Neural progenitor cell (in vitro differentiated cells): ENCODE measurements at places on chromosomes 16 and 17.

DNA sequence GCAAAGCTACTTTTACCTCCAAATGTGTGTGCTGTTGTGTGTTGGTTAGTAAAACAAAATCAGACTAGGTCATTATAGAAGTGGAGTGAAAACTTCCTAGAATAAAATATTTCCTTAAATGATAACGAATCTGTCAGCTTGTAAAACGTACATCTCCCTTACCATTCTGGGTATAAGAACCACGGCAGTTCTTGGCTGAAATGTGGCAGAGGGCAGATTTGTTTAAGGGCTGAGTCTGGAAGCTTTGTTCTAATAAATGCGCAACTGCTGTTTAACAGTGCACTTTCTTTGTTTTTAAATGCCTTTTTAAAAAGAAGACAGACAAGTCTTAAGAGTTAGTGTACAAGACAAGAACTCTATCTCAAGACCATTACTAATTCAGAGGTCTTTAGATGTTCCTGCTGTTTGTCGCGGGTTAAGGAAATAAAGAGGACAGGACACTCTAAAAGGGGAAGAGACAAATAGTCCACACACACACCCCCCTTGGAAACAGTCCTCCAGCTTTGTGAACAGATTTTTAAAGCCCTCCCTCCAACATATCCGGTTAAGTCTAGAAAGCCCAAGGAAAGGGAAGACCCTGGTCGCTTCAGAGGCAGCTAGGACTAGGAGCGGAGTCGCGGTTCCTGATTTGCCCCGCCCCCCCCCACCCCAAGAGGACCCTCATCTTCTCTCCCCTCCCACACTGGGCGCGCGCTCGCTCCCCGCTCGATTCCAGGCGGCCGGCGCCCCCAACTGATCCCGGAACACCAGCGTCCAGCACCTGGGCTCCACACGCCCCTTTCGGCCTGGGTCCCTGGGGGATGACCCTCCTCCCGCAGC, 658 bp downstream of the SYNRG start:
- DNase-seq = peak; percentile 87

DNA sequence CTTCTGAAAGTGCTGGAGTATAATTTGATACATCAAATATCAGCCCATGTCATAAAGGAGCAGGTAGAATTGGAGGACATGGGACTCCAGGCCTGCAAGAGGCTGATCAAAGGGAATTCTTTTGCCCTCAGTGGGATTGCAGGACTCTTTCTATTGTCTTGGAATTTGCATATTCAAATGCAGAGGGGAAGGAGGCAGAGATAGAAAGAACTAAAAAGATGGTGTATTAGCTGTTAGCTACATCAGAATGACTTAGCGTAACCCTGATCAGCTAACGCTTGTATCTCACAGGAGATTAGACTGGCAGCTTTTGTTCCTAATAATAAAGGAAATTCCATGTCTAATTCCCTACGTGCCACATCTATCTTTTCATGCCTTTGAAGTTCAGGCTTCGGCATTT, 1014.7 kb upstream of the RBFOX1 start:
- peak; percentile 61 for DNase-seq

DNA sequence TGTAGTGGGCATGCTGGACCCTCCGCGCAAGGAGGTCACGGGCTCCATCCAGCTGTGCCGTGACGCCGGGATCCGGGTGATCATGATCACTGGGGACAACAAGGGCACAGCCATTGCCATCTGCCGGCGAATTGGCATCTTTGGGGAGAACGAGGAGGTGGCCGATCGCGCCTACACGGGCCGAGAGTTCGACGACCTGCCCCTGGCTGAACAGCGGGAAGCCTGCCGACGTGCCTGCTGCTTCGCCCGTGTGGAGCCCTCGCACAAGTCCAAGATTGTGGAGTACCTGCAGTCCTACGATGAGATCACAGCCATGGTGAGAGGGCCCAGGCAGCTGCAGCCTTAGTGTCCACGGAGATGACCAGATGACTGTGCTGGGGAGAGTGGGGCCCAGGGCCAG, 22.3 kb downstream of the ATP2A1 start:
- no peak for DNase-seq

DNA sequence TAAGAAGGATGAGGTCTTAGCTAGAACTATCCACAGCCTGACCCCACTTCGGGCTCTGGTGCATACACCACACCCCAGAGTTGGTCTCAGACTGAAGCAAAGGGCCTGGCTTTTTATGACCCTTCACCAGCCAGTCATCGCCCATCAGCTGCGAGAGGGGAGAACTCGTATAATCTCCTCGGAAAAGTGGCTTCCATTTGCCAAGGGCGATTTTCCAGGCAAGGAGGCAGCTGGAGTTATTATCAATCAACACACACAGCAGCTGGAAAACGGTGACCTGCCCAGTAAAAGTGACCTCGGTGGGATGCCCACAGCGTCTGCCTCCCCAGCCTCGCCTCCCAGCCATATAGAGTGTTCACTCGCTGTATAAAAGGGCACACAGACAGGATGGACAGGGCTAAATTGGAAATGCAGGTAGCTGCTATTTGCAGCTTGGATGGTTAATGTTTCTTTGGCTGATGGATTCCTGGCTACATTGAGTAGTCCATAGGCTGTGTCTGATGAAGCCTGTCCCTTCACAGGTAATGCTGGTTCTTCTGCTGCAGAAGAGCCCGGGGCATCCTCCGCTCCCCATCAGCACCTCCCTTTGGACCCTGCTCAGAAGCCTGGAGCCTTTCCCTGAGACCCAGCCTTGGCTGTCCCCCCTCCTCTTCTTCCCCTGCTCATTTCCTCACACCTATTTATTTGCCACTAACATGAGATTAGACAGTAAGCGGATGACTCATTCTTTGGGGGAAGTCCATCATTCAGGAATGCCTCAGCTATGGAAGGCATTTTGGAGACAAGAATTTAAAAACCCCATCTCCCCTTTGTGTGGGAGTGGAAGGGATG, 45.7 kb downstream of the TMEM186 start:
- no peak for DNase-seq

GRCh38 chr17:5500589-5501391, 14.4 kb downstream of the MIS12 start:
- DNase-seq = peak; percentile 100

- DNase-seq = peak; percentile 20
Observed at GRCh38 chr17:38507436-38507835, 79.2 kb downstream of the ARHGAP23 start.

DNA sequence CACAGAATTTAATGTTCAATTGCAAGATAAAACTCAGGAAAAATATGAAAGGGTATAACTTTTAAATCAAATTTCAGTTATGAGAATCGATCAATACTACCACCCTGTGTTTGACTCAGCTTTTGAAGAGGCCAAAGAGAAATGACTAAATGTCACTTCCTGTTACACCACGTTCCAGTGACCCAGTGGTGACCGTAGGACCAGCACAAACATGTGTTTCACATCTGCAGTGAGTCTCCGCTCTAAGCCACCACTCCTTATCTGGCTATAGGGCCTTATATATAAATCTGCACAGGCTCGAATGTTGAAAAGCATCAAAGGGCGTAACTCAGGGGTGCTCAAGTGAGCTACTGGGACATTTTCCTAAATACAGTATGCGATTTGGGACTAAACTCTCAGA, 36.1 kb downstream of the CYB5D2 start:
- DNase-seq = no peak

- DNase-seq = no peak
Observed at GRCh38 chr17:62778990-62779681, 29.0 kb downstream of the MARCHF10 start.

DNA sequence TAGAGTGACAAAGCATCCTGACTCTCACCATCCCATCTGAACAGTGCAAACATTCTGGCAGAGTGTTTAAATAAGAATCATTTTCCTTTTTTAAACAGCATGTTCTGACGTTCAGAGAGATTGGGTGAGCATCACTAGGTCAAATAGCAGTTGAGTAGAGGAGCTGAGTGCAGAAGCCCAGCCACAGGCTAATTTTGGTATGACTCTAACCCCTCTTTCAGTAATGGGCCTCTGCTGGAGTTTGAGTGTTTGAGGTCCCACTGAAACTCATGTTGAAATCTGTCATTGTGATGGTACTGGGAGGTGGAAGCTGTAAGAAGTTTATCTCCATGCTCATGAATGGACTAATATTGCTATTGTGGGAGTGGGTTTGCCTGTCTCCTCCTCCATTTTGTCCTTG, 194.4 kb downstream of the SALL1 start:
- DNase-seq = no peak

DNA sequence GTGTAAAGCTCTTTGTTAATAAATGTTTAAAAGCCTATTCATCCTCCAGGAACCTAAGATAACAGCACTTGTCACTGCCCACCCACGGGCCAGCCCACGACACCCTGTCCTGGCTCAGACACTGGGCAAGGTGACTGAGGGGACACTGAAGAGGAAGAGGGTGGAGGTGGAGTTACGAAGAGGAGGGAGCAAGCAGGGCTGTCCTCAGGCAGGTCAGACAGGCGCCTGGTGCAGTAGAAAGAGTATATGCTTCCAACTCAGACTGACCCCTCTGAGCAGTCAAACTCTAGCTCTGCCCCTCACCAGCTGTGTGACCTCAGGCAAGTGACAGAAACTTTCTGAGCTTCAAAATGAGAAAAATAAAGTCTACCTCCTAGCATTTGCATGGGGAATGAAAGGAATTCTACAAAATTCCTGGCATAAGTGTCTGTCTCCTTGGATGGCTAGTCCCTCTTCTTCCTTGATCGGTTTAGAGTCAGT, 22.8 kb downstream of the TEX2 start:
- DNase-seq = peak; percentile 49

DNA sequence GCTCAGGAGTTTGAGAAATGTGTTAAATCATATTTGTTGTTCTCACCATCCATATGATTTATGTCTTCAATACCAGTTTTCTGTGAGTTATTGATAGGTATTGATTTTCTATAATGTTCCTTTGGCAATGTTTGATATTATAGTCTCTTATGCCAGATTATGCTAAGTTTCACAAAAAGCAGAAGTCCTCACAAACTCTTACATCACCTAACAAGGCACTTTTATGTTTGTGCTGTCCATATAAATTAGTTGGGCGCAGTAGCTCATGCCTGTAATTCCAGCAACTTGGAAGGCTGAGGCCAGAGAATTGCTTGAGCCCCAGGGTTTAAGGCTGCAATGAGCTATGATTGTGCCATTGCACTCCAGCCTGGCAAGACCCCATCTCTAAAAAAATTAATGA, 12.6 kb upstream of the UQCRC2 start:
- no peak for DNase-seq

- DNase-seq = peak; percentile 78
Observed at GRCh38 chr17:29292071-29292991, 1.6 kb downstream of the NUFIP2 start.

DNA sequence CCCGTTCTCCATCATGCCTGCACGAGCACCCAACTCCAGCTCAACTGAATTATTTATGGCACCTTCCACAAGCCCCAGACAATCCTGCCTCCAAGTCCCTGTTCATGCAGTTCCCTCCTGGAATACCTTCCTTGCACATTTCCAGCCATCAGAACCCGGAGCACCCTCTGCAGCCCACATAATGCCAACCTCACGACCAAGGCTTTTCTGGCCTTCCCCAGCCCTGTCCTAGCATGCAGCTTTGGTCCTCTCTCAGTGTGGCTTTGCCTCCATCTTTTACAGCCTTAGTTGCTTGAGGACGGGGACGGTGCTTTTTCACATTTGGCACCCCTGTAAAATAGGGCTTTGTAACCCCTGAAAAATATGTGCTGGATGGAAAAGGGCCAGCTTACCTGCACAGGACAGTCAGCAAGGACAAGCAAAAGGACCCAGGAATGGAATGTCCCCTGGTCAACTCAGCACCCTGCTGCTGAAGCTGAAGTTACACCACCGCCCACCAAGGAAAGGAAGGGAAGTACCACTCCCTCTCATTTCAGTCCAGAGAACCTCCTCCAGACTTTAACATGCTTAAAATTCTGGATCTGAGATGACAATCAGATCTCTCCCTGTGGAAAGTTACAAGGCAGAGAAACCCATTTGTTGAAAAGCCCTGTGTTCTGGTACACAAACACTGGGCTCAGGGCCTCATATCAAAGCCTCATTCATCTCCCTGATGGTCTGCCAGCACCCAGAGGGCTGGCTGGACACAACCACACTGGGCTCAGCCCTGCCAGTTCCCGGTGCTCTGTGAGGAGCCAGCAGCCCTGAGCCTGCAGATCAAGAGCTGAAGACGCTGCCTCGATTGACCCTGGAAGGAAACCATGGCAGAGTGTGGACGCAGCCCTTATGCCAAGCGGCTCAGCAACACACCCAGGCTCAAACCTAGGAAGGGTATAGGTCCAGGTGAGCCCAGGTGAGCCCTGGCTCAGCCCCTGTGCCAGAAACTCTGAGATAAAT, 2.9 kb downstream of the SLC39A11 start:
- DNase-seq = no peak

DNA sequence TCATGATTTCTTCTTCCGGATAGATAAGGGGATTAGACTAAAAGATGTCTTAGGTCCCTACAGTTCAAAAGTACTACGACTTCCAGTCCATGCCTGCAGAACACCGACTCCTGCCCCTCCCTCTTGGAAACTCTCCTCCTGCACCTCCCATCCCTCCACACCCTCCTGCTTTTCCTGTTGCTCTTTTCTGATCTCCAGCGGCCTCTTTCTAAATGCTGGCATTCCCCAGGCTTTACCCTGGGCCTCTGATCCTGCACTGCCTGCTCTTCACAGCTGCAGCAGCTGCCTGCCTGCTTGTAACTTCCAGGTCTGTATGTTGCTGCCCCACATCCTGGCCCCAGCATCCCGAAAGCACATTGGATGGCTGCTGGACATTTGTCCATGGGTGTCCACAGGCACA, 154.2 kb downstream of the KCNJ12 start:
- DNase-seq = no peak

DNA sequence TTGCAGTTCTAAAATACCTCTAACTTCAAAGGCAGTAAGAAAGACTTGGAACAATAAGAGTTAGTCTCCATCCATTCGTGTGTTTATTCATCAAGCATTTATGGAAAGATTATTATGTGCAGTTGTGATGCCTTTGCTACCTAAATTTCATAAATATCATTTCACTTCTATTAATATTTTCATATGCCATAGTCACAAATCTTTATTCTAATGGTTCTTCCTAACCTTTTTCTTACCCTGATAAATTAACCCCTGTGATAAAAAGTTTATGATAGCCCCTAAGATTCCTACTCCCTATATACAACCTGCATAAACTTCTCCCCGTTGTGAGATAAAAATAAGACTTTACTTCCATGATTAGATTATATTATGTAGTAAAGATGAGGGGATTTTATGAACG, 94.9 kb downstream of the BRIP1 start:
- DNase-seq = no peak

- DNase-seq = no peak
Observed at GRCh38 chr17:83029571-83029970, 49.8 kb upstream of the METRNL start.

GRCh38 chr17:48537316-48537715, 6.5 kb upstream of the HOXB1 start:
- DNase-seq = no peak

DNA sequence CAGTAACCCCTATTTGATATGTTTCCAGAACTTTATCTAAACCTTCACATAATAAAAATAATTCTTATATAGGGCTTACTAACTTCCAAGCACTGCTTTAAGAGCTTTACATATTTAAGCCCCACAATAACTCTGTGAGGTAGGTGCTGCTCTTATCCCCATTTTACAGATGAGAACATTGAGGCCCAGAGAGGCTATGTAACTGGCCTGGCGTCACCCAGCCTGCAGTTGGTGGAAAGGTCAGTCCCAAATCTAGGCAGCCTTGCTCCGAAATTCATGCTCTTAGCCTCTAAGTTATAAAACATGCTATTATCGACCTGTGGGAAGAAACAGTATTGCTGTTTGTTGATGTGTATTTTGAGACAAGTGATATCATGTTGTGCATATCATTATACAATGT, 9.0 kb downstream of the NLRC5 start:
- DNase-seq = no peak
